ENCODE measurements at places on chromosomes 5 and 9.
A peak's percentile ranks its signal among the peaks of the same experiment; 100 is the strongest.

DNA sequence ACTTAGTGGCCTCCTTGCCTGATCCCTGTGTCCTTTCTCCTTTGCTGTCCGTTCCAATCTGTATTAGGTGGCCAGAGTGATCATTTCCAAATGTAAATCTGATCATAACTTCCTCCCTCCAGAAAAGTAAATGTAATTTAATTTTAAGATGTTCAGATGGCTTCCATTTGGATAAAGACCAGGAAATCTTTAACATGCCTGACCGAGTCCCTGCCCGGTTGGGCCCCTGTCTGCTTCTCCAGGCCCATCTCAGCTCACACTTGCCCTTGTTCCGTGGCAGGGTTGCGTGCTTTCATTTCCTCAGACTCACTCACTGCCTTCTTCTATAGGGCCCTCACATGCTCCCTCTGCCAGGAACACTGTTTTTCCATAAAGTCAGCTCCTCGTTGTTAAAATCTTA, 7.6 kb downstream of the MAP3K1 start:
- no peak for DNase-seq

GRCh38 chr5:1292846-1293415, 1.9 kb downstream of the TERT start:
- DNase-seq = no peak

DNA sequence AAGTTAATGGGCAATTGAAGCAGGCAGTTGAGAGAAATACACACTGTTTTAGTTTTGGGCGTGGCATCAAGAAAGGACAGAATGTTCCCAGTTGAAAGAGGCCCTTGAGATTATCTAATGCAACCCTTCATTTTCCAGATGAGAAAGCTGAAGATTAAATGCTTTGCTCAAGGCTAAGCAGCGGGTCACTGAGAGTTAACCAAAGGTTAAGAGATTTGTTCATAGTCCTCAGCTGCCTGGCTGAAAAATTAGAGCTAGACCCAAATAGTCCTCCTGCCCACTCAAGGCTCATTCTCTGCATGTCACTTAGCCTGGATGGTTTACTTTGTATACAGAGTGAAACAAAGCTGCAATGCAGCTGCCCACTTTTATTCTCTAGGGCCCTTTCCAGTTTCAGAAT, 46.7 kb upstream of the MAMDC2 start:
- no peak for DNase-seq

DNA sequence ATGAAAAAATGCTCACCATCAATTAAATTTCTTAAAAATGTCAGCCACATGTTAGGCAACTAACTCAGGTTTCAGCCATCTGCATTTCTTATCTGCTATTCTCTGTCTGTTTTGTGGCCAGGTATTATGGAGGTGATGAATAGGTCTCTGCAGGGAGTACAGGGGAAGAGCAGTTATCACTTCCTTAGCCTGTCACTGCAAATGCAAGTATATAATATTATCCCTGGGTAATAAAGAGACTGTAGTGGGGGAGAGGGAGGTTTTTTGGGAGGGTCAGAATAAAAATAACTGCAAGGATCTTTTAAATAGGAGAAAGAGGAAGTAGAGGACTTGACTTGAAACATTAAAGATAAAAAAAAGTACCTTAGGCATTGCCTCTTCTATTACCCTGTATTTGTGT, 49.6 kb upstream of the PTGER4 start:
- no peak for DNase-seq

DNA sequence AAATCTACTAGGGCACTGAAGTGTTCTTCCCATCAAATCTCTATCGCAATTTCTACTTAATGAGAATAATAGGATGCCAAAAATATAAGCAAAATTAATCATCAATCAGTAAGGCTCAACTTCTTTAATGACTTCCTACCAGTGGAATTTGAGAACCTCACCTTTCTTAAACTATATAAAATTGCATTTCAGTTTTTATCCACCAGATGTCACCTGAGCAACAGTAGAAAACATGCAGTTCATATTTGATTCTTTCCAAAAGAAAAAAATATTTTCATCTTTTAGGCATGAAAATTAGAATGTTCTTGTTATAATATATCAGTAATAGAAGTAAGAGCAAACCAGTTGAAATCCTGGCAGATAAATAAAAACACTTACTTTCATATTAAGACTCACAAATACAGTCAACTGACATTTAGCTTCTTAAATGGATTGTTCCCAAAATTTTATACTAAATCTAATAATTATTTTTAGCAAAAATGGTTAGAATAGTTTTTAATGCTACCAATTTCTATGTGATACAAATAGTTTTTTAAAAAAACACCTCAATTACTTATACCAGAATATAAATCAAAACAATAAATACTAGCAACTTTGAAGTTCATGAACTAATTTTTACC, 13.4 kb upstream of the CCDC112 start:
- DNase-seq = peak; percentile 49

DNA sequence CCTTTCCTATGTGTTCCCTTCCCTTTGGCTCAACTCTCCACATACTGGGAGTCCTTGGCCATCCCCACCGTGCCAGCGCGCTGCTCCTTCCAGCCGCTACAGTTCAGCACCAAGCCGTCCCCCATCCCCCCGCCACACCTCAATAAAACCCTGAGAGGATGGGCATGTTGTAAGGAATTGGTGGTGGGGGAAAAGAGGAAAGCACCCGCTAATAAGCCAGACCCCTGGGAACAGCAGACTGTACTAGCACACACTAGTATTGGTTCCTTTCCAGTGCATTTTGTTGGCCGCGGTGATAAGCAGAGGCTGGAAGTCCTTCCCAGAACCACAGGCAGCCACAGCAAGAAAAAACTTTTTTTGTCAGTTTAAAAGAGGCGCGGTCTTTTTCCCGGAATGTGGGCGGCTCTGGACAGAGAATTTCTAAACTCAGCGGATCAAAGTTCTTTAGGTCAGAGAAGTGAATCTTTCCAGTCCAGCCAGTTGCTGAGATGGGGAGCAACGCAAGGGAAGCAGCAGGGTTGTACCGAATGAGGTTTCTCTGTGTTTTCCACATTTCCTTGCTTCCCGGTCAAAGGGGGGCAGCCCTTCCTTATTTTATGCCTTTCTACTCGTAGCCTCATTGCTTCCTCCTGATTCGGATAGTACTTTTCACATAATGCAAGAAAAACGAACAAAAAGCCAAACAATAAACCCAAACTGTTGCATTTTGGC, 2.1 kb downstream of the CHSY3 start:
- DNase-seq = no peak
